ENCODE measurements at places on chromosomes 3 and 15.

DNA sequence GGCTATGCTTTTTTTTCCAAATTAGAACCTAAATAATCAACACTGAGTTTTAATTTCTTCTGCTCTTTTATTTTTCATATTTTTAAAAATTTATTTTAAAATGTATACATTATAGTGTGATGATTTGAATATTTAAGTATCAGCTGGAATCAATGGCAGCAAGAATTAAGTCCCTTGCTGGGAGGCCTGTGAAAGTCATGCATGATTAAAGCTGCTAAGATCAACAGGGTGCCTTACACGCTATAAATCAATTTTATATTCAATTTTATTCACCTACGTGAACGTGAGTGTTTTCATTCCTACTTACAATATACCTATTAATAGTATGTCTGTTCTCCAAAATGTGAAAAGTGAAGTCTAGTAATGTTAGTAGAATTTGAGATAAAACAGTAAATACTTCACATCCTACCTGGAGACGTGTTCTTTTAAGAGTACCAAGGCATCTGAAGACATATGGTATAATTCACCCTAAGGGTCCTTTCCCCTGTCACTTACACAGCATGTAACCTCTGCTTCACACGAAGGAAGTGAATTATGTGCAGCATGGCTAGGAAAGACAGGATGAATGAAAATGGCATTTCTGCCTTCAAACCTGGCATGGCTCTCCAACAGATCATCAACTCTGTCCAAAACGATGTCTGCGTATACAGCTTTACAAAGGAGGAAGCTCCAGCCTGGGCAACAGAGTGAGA, 640.4 kb upstream of the ROBO1 start:
- DNase-seq: no peak

GRCh38 chr15:90187257-90187868, 13.8 kb upstream of the SEMA4B start:
- DNase-seq: no peak

DNA sequence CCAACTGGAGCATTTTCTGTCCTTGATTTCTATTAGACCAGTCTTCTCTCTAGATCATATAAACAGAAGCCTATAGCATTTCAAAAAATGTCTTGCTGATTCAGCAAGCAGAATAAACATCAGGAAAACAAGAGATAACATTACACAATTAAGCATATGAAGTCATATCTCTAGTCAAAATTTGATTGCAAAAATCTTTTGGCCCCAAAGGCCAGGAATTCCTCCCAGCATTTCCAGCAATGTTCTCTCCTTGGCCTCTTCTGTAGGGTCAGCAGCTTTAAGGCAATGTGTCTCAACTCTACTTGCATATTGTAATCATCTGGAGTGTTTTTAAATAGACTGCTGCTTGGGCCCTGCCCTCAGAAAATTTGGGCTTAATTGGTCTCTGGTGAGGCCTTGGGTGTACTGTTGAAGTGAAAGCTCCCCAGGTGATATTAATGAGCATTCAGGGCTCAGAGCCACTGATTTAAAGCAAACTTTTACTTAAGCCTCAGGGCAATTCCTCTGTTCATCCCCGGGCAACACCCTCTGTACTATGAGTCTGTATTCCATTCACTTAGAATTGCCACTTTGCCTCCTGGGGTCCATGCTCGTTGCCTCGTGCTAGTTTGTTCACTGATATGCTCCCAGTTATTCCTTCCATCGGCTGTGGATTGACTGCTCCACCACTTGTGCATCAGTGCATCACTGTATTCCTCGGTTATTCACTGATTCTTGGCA, 1072.6 kb downstream of the ROBO2 start:
- no peak for DNase-seq

GRCh38 chr3:923161-923910, 169.5 kb upstream of the CNTN6 start:
- no peak for DNase-seq

GRCh38 chr3:16338999-16339398, 74.0 kb downstream of the OXNAD1 start:
- DNase-seq: no peak

Data from GM10248 (cell line).